ENCODE measurements at places on chromosomes 11 and 22.
A peak's percentile ranks its signal among the peaks of the same experiment; 100 is the strongest.

- no peak for DNase-seq
Measured at GRCh38 chr11:44399968-44400367, 90.0 kb upstream of the ALX4 start.

- DNase-seq: no peak
Measured at GRCh38 chr11:102473543-102473942, 21.0 kb upstream of the TMEM123 start.

DNA sequence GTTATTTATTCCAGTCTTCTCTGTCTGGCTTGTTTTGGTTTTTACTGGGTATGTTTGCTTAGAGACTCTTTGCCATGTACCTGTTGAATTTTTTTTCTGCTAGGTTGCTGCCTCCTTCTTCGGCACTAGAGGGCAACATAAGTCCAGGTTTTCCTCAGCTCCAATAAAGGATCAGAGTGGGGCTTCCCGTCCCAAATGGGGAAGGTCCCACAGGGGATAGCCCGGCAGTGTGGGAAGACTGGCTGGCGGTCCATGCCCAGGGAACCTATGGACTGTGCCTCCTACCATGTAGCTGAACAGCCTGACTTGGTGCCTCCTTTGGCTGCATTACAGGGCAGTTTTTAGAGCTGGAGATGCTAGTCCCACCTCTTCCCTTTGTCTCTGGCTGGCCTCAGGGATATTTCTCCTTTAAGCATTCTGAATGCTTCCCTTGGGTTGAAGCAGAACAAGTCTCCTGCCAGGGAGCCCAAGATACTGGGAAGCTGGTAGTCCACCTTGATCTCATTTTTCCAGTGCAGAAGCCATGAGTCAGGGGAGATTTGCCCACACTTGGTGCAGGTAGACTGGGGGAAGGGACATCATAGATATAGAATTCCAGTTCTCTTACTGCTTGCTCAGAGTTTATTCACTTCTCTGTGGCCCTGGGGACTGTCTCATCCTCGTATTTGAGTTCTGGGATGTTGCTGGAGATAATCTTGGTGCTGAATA, 60.2 kb downstream of the BRD1 start:
- DNase-seq: peak; percentile 51

- no peak for DNase-seq
Measured at GRCh38 chr11:12762696-12763324, 88.6 kb downstream of the TEAD1 start.

GRCh38 chr22:29842740-29843139, 4.7 kb upstream of the ASCC2 start:
- no peak for DNase-seq

DNA sequence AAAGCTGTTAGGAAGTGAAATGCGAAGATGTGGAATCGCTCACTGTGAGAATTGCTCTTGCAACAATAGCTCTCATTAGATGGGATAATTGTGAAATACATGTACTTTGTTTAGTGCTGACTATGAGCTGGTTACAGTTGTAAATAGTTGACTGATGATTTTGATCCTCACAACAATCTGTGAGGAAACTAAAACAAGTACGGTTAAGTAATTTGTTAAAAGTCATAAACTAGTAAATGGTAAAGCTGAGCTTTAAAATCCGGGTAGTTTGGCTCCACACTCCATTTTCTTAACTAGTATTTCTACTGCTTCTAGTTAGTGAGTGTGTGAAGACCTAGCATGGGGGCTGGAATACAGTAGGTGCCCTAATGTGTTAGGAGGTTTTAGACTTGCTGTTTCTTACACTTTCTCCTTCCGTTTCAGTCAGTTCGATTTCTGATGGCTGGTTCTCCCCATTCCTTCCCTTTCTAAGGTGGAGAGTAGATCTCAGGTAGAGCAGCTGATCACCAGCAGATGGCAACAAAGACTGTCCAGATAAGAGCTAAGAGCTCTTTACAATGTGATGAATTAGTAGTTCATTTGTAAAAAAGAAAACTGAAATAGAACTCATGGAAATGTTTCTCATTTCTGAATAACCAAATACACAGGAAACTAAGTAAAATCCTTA, 16.3 kb upstream of the CYP2R1 start:
- peak; percentile 40 for DNase-seq

DNA sequence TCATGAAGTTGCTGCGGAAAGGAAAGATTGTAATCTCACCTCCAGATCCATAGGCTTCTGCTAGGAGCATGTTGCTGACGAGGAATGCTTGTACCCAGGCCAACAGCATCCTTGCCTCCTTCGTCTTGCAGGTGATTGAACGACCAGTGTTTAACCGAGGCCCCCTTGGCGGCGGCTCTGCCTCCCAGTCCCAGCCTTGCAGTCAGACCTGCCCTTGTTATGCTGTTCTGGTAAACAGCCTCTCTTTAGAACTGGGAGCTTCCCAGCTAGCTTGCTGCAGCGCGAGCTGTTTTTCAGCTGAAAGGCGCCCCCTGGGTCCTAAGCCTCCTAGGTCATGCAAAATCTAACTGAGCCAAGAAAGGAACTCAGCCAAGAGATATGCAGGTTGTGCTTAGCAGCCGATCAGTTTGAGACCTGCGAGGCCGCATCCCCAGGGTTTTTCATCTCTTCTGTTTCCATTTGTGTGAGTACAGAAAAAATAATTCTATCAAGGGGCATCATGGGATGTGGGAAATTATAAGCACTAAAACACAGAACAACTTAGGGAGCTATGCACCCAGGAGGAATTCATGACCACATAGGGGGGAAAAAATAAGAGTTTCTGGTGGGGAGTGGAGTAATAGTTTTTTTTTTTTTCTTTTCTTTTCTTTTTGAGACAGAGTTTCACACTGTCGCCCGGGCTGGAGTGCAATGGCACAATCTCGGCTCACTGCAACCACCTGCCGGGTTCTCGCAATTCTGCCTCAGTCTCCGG, at the start of gene PIK3IP1:
TSS of gene PIK3IP1 (minus strand) at position 253 of the 754 bp plus-strand sequence. CDS start at position 109, 144 bp downstream.
- DNase-seq: peak; percentile 76

GRCh38 chr11:64367931-64368672, 9.1 kb downstream of the RPS6KA4 start:
- no peak for DNase-seq

DNA sequence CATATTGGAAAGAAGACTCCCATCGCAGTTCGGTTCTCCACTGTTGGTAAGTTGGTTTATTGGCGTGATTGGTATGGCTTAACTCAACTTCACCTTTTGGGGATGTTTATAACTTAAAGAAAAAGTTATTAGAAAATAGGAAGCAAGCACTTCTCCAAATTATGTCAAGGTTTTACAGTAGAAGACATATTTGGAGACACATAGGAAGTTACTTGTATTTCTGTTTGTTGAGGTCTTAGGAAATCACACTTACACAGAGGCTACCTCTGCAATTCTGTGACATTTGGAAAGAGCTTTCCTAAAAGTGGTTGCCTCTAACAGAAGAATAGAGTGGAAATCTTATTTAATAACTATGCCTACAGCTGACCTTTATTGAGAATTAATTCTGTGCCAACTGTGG, 12.3 kb downstream of the CAT start:
- DNase-seq: peak; percentile 82

GRCh38 chr11:61270354-61271076, 24.6 kb downstream of the VWCE start:
- no peak for DNase-seq

DNA sequence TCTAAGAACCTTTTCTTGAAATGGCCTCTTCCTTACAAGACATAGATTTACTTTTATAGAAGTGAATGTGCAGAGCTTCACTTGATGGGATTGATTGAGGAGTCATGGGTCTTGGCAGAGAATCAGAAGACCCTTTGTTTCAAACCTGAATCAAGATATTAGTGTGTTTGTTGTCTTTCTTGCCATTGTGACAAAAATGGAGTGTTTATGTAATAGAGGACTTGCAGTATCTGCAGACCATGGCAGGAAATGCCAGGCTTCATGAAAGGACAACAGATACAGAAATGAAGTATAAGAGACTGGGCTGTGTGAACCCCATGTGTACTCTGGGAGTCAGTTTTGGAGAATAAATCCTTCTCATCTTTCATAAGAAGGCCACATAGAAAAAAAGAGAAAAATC, 72.9 kb upstream of the HORMAD2 start:
- DNase-seq: no peak

GRCh38 chr11:774873-775592, 2.3 kb downstream of the GATD1 start:
- no peak for DNase-seq

DNA sequence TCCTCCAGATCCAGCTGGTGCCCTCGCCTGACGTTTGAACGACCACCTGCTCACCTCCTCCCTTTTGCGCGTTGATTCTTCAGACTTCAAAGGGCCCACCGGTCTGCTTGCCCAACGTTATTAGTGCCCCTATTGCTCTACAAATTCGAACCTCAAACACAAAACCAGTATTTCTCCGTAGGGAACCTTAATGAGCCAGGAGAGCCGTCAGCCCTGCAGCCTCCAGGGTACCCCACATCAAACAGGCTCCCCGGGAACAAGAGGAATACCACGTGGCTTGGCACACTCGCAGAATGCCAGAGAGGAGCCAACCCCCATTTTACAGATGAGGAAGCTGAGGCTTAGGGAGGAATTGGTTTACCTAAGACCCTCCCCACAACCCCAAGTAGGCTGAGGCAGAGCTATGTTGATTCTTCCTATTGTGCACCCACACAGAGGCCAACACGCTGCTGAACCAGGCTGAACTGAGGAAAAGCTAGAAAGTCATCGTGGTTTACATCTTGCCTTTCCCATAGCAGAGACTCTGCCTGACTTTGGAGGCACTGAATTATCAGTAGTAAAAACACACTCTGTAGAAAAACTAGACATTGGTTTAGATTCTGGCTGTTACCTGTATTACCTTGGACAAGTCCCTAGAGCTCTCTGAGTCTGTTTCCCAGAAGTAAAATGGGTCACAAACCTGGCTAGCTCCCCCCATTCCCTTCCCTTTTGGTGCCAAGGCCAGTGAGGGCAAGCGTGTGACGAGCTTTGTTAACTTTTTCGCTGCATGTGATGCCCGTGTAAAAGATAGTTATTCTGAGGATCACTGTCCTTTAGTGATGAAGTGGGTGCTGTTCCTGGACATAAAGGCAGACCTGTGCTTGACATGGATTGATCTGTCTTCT, 764 bp downstream of the TKFC start:
- DNase-seq: no peak

- no peak for DNase-seq
Measured at GRCh38 chr11:69308491-69308911, 14.5 kb downstream of the MYEOV start.

- peak; percentile 23 for DNase-seq
Measured at GRCh38 chr22:23591201-23591791, 11.2 kb upstream of the IGLL1 start.

DNA sequence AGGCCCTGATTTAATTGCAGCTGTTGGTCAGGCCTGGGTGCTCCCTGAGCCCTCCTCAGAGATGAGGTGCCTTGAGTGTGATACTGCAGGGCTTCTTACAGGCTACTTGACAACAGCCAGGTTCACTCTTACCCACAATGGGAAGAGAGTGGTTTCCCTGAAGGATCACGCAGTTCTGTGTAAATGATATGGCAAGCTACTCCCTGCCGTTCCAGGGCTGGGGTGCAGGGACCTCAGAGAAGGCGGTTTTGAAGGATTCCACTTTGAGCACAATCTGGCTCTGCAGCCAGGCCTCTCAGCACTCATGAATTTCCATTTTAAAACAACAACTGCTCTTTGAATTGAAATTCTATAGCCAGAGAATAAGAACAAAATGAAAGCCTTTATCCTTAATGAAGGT, 92.9 kb downstream of the SLC17A6 start:
- no peak for DNase-seq

DNA sequence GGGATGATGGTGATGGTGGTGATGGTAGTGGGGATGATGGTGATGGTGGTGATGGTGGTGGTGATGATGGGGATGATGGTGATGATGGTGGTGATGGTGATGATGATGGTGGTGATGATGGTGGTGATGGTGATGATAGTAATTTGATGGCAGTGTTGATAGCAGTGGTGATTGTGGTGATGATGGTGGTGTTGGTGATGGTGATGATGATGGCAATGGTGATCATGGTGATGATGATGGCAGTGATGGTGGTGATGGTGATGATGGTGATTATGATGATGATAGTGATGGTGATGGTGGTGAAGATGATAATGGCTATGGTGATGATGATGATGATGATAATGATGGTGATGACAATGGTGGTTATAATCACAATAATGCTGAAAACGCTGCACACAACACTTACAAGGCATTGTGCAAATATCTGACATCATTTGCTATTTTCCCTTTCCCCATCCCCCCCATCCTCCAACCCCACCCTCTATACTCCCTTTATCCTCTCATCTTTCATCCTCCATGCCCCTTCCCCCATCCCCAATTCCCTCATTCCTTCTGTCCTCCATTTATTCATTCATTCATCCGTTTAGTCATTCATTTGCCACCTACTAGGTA, 230.1 kb downstream of the BRD1 start:
- DNase-seq: no peak

- no peak for DNase-seq
Measured at GRCh38 chr11:64848826-64849597, 4.6 kb upstream of the CDC42BPG start.

- DNase-seq: no peak
Measured at GRCh38 chr11:15987046-15987445, 369.3 kb downstream of the SOX6 start.

GRCh38 chr11:18005376-18006129, 7.3 kb downstream of the SERGEF start:
- peak; percentile 75 for DNase-seq

DNA sequence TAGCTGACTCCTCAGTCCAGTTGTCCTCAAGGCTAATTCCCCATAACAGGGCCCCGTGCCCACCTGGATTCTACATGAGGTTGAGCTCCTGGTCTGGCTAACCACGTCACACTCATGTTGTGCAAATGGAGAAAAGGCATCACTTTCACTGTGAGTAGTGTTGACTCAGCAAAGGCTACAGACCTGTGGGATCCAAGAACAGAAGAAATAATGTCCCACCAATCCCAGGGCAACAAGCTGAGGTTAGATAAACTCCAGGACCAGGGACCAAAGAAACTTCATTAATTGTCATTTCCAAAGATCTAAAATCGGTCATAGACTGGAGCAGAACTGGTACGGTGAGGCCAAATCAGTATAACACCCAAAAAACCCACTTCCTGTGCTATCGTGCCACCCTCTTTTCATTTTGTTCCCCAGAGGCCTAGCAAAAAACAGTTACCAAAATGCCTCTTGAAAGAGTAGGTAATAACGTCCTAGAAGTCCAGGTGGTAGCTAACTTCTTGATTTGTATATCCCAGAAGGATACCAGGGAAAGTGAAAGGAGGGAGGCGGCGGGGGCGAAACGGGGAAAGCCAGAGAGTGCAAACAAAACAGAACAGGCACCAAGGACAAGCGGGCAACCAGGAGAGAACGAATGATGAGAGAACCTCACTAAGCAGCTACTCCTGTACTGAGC, 1.4 kb downstream of the PCSK7 start:
- DNase-seq: no peak

Measured in AML-193 (cell line).